ENCODE measurements at places on chromosomes 2 and 18.

GRCh38 chr18:61062258-61062657 is 271.0 kb upstream of the CDH20 start:
- DNase-seq = no peak

- no peak for DNase-seq
These were observed 7.0 kb downstream of the ASIC4 start for GRCh38 chr2:219521066-219521880.

DNA sequence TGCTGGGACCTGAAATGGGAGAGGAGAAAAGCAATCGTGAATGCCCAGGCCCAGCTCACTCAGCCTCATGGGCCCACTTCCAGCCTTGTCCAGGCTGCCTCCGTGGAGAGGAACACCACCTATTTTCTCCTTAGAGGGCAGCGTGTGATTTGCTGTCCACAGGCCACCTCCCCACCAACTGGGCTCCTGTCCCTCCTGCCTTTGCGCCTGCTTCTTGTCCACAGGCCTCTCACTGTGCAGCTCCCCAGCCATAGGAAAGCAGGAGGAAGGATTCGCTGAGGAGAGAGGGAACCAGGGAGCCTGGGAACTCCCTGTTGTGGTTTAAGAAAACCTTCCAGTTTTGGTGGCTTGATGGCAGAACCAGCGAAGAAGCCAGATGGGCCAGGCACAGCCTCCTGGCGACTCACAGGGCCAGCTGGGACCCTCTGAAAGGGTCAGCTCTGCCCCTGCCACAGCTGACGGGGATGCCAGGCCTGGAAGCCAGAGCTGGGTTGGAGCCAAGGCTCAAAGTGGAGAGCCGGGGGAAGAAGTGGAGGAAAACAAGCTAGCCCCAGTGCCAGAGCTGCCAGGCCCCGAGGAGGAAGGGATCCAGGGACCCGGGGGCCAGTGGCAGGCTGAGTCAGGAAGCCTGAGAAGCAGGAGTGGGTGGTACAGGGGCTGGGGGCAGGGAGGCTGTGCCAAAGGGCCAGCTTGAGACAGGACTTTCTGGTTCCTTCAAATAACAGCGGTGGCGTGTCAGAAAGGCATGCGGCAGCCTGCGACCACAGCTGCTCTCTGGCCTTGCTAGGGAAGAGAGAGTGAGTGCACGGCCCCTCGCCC is 9.9 kb downstream of the TMBIM1 start:
- no peak for DNase-seq

- no peak for DNase-seq
These were observed 21.6 kb upstream of the RPRD1A start for GRCh38 chr18:36089001-36089400.

- no peak for DNase-seq
These were observed 218.4 kb upstream of the HS6ST1 start for GRCh38 chr2:128536925-128537620.

DNA sequence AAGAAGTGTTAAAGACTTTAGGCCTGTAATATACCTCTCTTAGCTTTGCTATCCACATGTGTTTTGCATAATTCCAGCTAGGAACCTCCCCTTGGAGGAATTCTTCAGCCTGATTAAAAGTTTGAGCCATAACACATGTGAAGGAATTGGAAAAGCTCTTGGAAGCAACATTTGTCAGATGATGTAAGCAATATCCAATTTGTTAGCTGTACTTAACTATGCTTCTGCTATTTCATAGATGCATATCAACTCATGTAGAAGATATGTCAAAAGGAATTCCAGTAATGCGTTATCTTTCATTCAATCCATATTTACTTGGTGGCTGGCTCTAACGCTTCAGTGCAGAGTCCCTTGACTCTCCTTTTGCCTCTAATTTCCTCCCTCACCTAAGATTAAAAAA is 46.2 kb downstream of the PKP4 start:
- no peak for DNase-seq

DNA sequence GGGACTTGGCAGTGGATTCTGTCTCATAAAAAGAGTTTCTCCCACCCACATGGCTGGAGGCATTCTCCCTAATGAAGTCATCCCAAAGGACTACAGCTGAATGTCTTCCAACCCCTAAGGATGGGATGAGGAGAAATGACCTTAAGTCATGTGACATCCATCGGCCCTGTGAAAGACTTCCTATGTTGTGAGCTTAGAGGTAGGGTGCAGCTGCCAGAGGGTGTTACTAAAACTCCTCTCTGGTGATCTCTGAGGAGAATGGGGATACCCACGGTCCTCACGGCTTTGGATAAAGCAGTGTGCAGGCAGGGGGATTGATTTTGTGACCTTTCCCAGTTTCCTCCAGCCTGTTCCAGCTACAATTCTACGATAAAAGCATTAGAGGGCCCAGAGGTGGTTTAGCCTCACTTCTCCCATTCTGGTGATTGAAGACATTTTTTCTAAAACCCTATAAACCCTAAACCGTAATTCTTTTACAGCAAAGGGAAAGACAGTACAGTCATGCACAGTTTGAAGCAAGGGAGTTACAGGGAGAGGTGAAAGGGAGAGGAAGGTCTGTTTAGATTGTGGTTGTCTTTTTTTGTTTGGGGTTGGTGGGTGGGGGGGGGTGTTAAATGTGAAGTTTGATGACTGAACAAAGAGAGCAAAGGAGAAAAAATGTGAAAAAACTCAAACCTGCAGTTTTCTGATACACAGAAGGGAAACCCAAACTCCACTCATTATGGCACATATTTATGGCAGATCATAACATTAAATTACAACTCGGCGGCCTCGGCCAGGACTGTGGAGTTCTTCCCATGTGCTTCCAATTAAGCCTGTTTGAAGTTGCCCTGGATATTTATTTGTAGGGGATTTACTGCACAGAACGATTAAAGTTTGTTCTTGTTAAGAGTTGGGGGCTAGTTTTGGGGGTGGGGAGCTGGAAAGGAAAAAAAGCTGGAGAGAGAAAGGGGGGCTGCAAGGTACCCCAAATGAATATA is 26.6 kb upstream of the SLC14A2 start:
- no peak for DNase-seq

GRCh38 chr2:150279686-150280085 is 207.8 kb downstream of the RND3 start:
- DNase-seq = no peak

GRCh38 chr2:43327119-43327518 is 100.7 kb upstream of the ZFP36L2 start:
- no peak for DNase-seq

- no peak for DNase-seq
These were observed 59.7 kb downstream of the CXCR4 start for GRCh38 chr2:136058262-136058661.

GRCh38 chr18:74529378-74529777 is 4.9 kb upstream of the CNDP1 start:
- DNase-seq = no peak

- no peak for DNase-seq
These were observed 42.3 kb downstream of the WDR75 start for GRCh38 chr2:189483571-189483970.

DNA sequence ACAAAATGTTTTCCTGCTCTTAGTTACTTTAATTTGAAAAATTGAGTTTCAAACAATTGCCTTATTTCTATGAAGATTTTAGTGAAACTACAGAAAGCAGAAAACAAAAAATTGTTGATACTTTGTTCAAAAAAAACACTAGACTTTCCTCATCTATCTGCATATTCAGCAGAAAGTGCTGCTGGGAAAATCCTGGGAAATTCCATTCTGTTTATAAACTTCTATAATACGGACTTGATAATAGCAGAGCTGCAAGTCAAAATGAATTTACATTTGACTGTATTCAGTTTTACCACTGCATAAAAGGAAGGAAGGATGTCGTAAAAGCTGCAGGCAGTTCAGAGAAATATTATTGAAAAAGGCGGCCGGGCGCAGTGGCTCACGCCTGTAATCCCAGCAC is 24.9 kb upstream of the ERICH2 start:
- no peak for DNase-seq
